ENCODE measurements at places on chromosomes 12 and 14. TPM values are rescaled to one million over a fixed set of nuclear protein-coding genes. Genes with fewer than 3 reads are reported as not detected.

The VRTN gene
- not detected for total RNA-seq

The KRT6C gene
- 171 TPM for total RNA-seq

The KRT80 gene
- total RNA-seq = 80.0 TPM

The RASSF9 gene
- total RNA-seq = 1.7 TPM

The CCDC91 gene
- total RNA-seq = 56.1 TPM

The CLEC9A gene
- not detected for total RNA-seq

The SELPLG gene
- total RNA-seq = under 0.01 TPM

The TSPAN9 gene
- total RNA-seq = 5.1 TPM

The KRT76 gene
- total RNA-seq = not detected

The HCAR1 gene
- total RNA-seq = not detected

The PRPH gene
- total RNA-seq = 0.34 TPM

The GYS2 gene
- not detected for total RNA-seq

Measured in nasal cavity respiratory epithelium epithelial cell of viscerocranial mucosa (primary cell).